Right hindlimb (tissue), 1 donor: ENCODE measurements at places on chromosomes 2 and 18.
A peak's percentile ranks its signal among the peaks of the same experiment; 100 is the strongest.

DNA sequence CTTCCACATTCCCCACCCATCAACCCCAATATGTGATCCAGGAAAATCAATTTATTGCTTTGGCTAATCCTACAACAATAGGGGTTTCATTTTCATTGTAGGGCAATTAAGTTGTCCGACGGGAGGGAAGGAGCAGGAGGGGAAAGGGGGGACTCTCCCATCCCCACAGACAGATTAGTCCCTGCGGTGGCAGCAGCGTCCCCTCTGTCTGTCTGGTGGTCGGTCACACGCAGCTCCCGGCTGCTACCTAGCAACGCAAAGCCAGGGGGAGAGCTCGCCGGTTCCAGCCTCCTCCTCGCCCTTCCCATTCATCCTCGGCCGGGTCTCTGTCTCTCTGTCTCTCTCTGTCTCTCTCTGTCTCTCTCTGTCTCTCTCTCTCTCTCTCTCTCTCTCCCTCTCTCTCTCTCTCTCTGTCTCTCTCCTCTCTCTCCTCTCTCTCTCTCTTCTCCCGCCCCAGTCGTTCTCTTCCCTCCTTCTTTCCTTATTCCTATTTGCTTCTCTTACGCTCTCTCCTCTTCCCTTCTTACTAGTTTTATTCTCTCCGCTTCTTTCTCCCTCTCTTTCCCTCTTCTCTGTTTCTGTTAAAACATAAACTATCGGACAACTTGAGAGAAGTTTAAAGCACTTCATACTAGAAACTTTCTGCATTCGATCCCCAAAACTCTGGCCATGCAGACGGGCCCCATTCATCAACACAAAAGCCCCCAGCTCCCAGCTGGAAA is 1.2 kb downstream of the LRP2 start:
- no peak for DNase-seq

- DNase-seq: no peak
These were observed 186.8 kb downstream of the RDH14 start for GRCh38 chr2:18373664-18374063.

DNA sequence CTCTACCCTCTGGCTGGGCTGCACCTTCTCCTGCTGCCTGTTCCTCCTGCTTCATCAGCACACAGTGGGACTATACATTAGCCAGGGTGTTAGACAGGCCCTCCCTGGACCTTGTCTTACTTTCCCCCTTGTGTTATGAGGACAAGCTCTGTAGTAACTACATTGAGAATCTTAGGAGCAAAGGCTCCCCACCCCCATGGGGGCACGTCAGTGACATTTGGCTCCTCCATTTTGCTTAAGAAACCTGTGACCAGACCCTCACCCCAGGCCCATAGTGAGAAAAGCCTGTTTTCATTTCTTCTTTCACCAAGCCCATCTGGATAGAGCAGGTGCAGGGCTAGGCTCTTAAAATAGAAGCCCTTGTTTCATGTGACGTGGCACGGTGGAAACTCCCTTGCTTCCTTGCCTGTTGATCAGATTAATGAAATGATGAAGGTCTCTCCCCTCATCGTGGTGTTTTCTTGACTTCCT is 146.7 kb downstream of the RPIA start:
- DNase-seq: no peak

GRCh38 chr2:97781981-97782380 is 68.6 kb downstream of the ZAP70 start:
- no peak for DNase-seq

GRCh38 chr2:74548285-74548899 is 5.3 kb downstream of the LOXL3 start:
- no peak for DNase-seq

GRCh38 chr2:241148239-241148638 is 1.0 kb downstream of the PASK start:
- no peak for DNase-seq

DNA sequence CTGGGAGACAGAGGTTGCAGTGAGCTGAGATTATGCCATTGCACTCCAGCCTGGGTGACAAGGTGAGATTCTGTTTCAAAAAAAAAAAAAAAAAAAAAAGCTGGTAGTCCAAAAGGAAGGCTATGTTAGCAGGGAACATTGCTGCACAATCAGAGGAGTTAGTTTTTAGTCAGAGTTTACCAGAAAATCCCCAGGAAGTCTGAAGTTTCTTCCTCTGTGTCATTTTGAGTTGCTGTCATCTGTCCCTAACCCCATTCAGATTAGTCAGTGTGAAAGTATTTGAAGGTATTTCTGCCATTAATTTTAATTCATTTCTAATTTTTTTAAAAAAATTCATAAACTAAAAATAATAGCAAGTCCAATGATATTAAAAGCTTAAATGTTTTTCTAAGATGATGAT is 33.5 kb upstream of the CERS6 start:
- DNase-seq: no peak

- DNase-seq: no peak
These were observed 70.8 kb upstream of the SLC39A10 start for GRCh38 chr2:195586062-195586714.

GRCh38 chr2:120323807-120324399 is 22.0 kb upstream of the INHBB start:
- DNase-seq: no peak

- no peak for DNase-seq
These were observed 67.9 kb downstream of the LRRFIP1 start for GRCh38 chr2:237695201-237695780.

DNA sequence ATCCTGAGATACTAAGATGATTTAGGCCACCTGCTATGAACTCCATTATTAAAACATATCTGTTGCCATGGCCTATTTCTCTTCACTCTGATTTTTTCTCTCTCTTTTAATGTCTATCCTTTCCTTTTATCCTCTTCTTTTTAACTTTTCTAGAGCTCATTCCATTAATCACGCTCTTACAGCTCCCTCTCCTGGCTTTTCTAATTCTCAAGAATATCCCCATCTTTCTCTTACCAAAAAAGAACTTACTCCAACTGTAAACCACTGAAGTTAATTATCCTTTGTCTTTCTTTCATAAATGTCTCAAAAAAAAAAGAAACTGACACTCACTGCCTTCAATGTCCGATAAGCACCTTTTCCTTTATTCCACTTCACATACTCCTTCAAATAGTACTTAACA is 7.9 kb downstream of the PPP3R1 start:
- no peak for DNase-seq

- peak; percentile 75 for DNase-seq
These were observed 119.9 kb upstream of the PIEZO2 start for GRCh38 chr18:11269257-11269656.

DNA sequence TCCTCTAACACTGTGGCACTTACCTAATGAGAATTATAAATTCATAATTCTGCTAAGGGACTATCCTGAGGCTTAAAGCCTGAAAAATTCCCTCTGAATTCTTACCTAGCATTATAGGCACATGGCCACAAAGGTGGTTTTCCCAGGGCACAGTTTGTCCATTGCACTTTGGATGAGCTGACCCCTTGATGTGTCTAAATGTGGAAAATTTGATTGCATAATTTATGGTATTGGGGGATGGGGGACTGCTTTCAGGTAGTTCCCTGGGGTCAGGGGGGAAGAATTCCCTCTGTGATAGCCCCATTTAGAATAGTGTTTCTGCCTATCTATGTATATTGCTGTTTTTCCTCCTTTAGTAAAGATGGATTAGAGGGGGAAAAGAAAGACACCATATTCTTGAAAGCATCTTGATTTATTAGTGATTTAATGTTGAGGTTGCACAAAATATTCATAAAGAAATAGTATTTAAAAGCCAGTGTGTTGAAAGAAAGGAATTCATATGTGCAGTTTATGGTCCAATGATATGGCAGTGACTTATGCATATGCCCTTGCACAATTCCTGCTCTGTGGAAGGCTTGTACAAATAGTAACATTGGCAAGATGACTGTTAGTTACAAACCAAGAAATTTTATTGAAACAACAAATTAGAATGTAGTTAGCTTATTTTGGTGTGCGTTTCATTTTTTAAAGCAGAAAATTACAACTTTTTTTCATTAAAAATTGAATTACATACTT is 8.7 kb upstream of the HTR2B start:
- no peak for DNase-seq

GRCh38 chr2:134718817-134719814 is at the start of gene TMEM163:
TMEM163 (minus strand) TSS chr2:134719000.
- DNase-seq: no peak

DNA sequence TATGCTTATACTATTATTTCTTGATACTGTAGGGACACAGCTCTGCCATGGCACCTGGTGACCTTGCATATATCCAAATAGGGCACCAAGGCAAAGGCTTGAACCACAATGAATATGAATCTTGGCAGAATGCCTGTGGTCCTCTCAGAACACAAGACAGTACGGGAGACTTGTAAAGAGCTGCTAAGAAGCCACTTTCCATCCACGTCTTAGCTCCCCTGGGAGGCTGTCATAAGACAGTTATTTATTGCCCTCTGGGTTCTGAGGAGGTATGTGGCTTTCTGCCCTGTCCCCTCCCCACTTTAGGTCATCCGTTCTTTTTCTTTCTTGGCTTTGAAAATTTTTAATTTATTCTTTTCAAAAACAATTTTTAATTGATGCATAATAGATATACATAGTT is 29.8 kb upstream of the MRPL33 start:
- no peak for DNase-seq

DNA sequence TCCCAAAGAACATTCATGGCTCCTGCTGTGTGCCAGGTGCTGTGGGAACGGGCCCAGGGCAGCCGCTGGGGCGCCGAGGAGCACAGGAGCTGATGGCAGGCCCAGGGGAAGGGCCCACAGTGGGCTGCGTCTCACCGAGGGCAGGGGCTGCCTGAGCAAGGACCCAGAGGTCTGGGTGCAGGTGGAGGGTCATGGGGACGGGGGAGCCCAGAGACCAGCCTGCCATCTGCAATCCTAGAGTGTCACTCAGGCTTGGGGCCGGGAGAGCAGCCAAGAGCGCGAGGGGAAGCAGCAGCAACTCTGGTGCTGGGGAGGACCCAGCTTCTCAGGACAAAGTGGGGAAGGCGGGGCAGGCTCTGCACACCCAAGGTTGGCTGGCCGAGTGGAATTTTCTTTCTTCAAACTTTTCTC is 207.4 kb downstream of the HDAC4 start:
- DNase-seq: peak; percentile 33

DNA sequence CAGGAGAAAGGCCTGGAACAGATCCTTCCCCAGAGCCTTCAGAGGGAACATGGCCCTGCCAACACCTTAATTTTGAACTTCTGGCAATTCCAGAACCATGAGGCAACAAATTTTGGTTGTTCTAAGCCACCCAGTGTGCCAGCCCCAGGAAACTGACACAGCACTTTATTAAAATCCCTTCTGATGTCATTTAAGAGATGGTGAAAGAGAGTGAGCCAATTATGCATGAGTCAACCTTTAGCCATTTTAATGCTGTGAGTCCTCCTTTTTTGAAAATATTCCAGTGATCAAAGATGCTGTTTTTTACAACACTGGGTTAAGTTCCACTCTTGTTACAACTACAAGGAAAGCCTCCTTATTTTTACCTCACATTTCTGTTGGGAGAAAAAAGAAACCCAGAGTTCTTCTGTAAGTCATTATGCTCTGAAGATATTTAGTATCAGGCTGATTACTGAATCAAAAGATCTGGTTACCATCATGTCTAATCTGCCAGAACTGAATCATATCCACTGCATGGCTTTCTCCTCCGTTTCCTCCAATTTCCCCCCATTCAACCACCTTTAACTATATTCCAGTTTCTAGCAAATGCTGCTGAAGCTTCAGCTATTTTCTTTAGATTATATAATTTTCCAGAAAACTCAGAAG is 235.4 kb downstream of the TXNL1 start:
- no peak for DNase-seq

GRCh38 chr2:212213191-212213590 is 325.4 kb downstream of the ERBB4 start:
- no peak for DNase-seq

DNA sequence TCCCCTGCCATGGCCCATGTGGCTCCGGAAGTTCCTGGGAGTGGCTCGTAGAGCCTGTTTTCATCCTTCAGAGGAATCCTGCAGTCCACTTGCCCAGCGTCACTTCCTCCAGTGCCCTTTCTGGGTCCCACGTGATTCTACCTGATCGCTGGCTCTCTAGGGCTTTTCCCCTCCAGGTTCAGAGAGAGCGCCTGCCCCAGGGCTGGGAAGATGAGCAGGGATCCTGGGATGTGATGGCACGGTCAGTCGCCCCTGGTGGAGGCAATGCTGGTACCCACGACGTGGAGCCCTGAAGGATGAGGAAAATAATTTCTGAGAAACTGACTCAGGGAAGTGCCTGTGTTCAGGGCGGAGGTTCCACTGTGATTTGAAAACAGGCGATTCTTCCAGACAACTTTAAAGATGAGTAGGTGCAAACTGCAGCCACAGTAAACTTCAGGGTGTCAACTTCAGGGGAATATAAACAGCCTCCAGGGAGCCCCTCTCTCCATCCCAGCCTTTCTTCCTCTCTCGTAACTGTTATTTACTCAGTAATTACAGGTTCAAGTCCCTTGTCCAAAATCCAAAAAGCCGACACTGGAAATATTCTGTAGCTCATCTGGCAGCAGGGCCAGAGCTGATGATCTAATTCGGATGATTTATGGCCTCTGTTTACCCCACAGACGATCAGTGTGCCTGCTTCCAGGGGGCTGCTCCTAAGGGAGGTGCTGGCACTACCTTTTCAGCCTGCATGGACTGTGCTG is 105.9 kb downstream of the AGAP1 start:
- DNase-seq: no peak

DNA sequence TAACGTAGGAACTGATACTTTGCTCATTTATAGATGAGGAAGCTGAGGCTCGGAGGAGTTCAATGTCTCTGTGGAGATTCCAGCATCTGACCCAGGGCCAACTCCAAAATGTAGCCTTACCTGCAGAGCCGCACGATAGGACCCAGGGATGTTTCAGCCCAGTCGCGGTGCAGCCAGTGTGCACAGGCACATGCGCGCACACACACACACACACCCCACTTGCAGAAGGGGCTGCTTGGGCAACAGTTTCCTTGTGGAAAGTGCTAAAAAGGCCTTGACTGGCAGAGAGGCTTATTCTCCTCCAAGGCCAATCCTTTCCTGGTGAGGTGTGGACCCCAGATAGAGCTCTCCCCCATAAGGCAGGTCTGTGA is 101.7 kb downstream of the ZFP36L2 start:
- DNase-seq: no peak

GRCh38 chr2:26299471-26300101 is 46.4 kb upstream of the SELENOI start:
- peak; percentile 69 for DNase-seq

DNA sequence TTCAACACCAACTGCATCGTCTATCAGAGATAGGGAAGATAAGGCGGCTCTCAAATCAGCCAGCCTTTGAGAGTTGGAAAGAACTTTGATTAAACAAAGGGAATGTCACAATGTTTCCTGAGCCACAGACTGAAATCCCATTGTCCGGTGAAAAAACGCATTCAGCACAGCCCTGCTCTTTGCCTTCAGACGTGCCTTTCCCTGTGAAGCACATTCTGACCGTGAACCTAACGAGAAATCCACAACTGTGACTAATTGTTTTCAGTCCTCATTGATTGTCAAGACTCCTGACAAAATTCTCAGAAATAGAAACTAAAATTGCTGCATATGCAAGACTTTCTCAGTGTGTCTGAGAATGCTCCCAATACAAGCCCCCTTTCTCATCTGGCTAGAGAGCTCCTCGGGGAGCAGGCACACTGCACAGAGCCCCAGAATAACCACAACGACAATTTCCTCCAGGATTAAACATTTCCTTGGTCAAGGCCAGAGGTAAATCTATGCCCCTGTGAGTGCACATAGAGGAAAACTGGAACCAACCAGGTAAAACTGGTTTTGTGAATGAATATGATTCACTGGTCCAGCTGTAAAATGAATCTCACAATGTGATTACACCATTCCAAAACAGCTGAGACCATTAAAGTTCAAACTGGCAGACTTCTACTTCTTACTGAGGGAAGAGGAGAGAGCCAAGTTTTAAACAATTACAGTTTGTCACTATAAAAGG is 561.9 kb upstream of the ID2 start:
- DNase-seq: peak; percentile 39
